ENCODE measurements at places on chromosomes 2 and 18.

GRCh38 chr2:36371070-36371874 lies 15.7 kb downstream of the CRIM1 start:
- no peak for DNase-seq

DNA sequence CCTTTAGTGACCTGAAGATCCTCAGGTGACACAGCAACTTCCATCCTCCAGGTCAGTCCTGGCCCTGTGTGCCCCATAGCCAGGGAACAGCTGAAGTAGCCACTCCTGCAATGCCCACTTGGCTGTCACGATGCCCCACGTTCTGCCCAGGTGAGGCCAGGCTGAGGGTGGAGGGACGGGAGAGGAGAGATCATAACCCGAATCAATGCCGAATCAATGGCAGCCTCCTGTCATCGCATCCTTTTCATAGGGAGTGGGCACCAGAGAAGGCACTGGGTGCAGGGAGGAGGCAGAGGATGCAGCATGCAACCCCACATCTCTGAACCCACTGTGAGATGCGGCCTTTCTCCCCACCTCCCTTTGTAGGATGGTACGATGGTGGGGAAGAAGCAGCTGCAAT lies 75.3 kb upstream of the EPC2 start:
- no peak for DNase-seq

DNA sequence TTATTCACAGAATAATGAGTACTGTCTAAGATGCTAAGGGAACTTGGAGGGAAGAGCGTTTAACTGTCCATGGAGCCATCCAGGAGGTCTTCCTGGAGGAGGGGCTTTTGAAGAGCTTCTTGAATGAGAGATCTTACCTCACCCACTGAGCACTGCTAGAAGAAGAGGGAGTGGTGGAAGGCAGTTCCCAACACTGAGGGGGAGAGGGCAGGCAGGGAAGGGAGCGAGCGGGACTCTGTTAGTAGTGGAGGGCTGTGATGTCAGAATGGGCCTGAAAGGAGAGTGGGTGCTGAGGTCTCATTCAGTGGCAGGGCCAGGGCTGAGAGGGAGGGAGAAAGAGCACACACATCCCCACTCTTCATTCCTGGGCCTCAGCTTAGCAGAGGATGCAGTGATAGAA lies 65.0 kb downstream of the NCK2 start:
- DNase-seq: no peak

DNA sequence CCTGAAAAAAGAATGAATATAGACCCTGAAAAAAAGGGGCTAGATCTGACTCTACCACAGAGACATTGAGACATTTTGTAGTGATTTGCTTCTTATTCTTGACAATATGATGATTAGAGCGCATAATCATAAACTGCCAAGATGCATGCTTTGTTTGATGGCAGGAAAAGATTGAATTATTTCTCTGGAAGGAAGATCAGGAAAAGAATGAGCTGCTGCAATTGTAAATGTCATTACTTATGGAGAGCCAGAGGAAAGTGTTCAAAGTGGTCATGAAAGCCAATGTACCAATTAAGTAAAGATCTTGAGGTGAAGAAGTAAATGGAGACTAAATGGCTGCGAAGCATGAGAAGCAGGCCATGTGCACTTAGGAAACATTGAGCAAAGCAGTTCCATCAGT lies 126.4 kb upstream of the NXPH2 start:
- no peak for DNase-seq
